ENCODE measurements at places on chromosomes 12 and 14.

GRCh38 chr12:64580681-64581080, 29.6 kb upstream of the RASSF3 start:
- no peak for DNase-seq

DNA sequence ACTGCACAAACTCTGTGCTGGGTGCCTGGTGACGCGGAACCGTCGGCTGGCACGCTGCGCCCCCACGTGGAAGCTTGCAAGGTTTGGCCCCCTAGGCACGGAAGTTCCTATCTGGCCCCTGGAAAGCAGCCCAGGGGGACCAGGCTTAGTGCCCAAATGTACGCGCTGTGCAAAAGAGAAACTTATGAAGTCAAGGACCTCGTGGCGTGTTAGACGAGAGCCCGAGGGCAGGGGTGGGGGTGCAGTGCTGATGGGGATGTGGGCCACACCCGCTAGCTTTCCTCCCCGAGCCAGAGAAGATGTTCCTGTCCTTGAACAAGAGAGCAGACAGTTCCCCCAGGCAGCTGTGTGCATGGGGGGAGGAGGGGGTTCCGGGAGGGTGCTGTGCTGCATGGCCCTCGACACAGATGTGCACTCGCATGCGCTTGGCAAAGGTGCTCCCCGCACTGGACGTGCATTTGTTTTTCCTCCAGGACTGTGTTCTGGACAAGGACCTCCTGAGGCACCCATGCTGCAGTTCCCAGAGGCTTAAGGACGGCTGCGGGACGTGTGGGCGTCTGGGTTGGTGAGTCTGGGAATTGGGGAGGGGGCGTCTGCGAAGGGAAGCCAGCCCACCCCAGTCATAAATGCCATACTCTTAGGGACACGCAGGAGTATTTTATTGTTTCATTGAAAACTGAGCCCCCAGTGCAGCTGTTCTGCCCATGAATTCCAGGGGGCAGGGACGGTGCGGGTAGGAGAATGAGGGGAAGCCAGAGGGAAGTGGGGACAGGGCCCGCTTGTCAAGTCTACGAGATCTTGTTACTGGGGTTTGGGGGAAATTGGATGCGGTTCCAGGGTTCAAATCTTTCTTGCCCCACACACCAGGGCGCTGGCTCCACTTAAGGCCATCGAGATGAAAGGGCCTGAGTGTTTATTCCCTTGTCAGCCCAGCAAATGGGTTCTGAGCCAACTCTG, 80.0 kb downstream of the NTF3 start:
- no peak for DNase-seq

GRCh38 chr12:45670346-45671065, 59.0 kb upstream of the ARID2 start:
- no peak for DNase-seq

- DNase-seq, result no peak
Observed at GRCh38 chr12:19208456-19208855, 78.9 kb downstream of the PLEKHA5 start.

- peak; percentile 66 for DNase-seq
Observed at GRCh38 chr12:904010-904414, 45.5 kb downstream of the RAD52 start.

DNA sequence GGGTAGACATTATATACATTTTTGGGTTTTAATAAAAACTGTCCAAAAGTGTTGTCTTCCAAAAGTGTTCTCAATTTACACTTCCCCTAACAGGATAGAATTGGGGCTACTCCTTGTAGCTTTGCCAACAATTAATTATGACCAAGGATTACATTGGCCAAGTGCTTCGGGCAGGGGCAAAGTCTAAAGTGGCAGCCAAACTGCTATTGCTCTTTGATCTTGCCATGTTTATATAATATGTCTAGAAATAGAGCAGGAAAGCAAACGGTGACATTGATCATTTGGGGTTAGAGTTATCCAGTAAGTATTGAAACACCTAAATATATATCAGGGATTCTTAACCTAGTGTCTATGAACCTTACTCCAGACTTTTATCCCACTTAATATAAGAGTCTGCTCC, 31.2 kb upstream of the IGF1 start:
- no peak for DNase-seq

DNA sequence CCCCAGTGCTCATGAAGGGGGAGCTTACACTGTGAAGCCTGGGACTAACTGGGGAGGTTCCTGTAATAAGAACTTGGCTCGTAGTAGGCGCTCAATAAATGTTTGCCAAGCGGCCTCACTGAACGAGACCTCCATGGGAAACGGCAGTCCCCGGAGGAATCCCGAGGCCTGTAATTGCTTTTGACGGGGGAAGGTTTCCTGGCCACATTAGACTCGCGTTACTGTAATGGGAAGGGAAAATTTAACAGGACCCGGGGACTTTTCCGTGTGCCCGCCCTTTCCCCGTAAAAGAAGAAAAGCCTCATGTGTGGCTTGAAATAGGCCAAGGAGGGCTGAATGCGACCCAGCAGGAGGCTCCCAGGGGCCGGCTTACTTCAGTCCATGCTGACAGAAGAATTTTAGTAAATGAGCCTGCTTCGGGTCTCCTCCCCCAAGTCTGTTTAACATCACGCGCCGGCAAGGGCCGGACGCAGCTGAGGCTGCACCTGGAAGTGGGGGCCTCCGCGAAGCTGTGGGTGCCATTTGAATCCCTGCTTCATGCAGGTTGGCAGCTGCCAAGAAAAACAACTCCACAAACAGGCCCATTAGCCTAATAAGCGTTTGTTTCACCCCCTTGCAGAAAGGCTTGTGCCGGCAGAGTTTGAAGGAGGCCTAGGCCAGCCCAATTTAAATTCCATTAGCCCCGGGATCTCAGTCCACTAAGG, 39.8 kb upstream of the PWP1 start:
- no peak for DNase-seq

GRCh38 chr14:24267516-24267915, 3.9 kb downstream of the RABGGTA start:
- DNase-seq, result no peak

DNA sequence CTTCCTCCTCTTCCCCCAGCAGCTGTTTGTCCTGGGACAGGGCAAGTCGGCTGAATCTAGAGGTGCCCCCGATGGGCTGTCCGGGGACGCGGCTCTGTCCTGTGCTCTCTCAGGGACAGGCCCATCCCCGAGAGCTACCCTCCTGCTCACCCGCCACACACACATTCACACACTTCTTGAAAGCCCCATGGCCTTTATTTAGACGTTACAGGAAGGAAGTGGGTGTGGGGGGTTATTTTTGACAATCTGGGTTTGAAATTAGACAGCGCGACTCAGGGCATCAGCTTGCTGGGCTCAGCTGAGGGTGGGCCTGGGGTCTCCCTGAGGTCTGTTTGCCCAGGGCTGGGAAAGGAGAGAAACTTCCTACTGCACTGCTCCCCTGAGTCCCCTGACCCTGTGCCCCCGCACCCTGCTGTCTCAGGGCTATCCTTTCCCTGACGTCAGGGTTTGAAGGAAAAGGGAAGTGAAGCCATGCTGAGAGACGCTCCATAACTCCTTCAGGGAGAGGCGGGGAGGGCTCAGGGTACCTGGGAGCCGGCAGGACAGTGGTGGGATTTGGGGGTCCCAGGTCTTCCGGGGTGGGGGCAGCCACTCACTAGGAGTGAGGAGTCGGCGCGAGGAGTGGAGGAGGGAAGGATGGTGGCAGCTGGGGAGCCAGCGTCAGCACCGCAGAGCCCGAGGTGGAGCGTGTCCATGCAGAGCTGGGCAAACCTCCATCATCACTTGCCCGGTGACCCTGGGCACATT, 8.1 kb downstream of the PTPN6 start:
- DNase-seq, result no peak

- DNase-seq, result peak; percentile 23
Observed at GRCh38 chr14:94485944-94486841, 10.2 kb upstream of the SERPINA9 start.

DNA sequence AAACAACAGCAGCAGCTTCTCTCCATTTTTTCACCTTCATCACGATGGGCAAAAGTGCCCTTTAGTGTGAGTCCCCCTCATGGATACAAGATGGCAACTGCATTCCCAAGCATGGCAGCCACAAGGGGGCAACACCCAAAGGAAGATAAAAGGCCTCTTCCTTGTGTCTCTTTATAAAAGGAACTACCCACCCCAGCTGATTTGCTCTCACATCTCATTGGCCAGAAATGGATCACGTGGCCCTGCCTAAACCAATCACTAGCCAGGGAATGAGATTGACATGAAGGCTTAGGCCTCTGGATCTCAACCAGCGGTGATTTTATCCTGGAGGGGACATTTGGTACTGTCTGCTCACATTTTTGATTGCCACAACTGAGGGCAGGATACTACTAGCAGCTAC, 21.9 kb upstream of the IFT81 start:
- DNase-seq, result peak; percentile 30

DNA sequence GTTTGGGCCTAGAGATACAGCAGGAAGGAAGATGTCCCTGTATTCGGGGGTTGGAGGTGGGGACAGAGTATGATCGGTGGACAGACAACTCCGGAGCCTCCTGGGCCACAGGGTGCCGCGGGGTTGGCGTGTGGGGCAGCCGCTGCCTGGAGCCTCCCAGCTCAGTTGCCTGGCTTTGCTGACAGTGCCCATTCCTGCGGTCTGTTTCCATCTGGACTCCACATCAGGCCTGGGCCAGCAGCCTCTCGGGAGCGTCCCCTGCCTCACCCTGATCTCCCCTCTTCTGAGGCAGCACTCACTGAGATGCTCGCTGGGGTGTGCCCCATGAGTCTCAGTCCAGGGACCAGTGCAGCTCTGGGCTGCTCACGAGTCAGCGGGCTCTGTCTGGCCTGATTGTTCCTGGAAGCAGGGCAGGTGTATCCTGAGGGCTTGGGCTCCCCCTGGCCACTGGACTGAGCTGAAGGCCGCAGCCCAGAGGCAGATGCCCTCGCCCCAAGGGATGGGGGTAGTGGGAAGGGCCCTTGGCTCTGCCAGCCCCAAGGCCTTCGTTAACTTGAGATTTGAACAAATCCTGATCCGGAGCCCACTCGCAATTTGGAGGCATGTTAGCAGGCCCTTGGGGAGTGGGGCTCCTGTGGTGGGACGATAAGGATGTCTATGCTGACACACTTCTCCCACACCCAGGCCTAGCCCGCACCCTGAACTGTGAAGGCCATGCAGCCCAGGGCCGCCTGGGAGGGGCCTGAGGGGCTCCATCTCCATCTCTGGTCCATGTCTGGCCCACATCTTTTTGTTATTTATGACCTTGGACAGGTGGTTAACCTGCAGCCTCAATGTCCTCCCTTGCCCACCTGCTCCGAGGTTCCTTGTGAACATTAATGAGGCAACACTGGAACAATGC, 7.5 kb downstream of the HIP1R start:
- DNase-seq, result no peak

GRCh38 chr14:89650077-89650978, 233.3 kb upstream of the FOXN3 start:
- no peak for DNase-seq

GRCh38 chr14:100342195-100342594, 19.1 kb downstream of the SLC25A47 start:
- no peak for DNase-seq

- no peak for DNase-seq
Observed at GRCh38 chr14:92877757-92878431, 45.1 kb upstream of the CHGA start.

DNA sequence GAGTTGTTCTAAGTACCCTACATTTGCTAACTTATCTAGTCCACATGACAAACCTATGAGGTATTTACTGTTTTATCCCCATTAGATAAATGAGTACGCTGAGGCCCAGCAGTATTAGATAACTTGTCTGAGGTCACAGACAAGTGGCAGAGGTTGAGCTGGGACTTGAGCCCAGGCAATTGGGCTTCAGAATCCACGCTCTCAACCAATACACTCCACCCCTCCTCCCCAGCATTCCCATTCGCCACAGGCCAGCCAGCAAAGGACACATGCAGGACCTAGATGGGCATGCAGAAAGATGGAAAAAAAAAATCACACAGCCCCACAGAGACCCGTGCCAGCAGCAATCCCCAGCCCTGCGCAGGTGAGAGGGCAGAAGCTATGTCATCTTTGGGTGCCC, 12.4 kb downstream of the HDAC7 start:
- no peak for DNase-seq

GRCh38 chr14:23432102-23432925, 3.1 kb downstream of the MYH7 start:
- no peak for DNase-seq

GRCh38 chr12:102776041-102776440, 141.0 kb downstream of the PAH start:
- no peak for DNase-seq

DNA sequence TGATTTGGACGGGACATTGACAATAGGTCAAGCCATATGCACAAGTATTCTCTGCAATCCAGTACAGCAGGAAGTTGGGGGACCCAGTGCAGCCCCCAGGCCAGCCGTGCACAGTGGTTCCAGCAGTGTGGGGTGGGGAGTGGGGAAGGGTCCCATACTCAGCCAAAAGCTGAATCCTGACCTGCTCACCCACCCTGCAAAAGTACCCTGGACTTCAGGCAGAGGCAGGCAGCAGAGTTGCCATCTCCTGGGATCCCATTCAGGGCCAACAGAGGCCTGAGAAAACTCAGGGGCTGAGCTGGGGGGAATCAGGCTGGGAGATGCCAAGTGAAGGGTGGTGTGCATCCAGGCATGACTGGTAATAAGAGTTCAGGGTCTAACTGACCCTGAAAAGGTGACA, 83.9 kb downstream of the ALG10 start:
- no peak for DNase-seq

DNA sequence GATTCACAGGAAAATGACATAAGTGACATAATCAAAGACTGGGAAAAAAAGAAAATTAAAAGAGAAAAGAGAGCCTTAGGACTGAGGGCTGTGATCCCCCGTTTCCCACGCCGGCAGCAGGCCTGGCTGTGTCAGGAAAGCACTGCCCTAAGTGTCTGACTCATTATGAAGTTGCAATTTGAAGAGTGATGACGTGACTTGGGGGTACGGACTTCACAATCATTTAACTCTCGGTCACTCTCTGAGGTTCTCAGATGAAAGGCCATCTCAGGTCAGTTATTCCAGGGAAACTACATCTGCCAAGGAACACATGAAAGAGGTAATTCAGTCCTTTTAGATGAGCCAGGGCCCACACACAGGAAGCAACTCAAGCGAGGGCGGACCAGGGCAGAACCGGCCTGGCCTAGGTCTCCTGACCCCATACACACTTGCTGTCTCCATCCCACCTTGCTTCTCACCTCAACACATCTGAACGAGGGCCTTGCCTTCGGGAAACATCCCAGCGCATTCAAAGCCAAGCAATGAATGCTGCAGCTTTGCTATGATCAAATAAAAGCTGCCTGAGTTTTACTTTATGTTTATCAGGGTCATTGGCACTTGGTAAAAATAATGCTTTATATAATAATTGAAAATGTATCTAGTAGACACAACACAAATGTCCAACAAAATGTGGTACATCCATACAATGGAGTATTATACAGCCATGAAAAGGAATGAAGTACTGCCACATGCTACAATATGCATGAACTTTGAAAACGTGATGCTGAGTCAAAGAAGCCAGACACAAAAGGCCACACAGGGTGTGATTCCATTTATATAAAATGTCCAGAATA, 2.7 kb downstream of the SSH1 start:
- DNase-seq, result no peak

GRCh38 chr12:10557329-10557728, 51.6 kb downstream of the EIF2S3B start:
- DNase-seq, result no peak

Measured in hematopoietic multipotent progenitor cell treated with erythropoietin and hydrocortisone succinate and interleukin-3 and kit ligand, for 17 days (in vitro differentiated cells).